SJSA1 (cell line): ENCODE measurements at places on chromosomes 6 and 20.

DNA sequence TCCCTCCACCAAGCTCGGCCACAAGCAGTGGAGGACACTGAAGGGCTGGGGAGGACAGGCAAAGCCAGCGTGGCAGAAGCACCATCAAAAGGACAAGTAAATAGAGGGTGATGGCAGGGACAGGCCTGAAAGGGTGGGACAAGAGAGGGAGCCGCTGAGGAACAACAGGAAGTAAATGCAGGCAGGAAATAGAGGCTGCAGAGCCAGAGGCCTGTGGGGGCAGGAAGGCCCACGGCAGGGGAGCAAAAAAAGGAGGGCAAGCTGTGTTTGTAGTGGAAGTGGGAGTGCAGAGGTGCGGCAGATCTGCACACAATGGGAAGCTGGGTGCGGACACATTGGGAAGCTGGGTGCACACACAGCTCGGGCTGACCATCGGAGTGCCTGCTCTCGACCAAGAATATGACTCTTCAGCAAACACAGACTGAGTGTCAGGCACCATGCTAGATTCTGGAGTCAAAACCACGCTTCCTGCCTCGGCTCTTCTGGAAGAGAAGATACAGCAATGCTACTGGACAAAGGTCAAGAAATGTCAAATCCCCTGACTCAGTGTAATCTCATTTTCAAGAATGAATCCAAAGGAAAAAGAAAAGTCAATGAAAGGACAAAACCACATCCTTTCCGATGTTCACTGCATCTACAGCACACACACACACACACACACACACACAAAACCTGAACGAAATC lies 40.4 kb upstream of the RAB22A start:
- no peak for DNase-seq

DNA sequence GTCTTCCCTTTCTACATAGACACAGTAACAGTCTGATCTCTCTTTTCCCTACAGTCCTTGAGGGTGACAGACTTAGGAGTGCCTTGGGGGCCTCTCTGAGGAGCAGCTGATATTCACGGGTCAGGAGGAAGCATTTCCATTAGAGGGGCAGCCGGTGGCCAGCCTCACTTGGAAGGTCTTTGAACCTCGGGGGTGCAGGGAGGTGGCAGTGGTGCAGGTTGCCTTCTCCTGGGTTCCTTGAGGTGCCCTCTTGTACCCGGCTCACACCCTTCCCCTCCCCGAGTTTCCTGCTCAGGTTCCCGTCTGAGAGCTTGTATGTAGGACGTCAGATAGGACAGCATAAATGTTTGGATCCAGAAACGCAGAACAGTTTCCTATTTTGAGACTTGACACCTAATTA lies 2.5 kb downstream of the RTEL1 start:
- DNase-seq: no peak

- no peak for DNase-seq
These were observed 11.4 kb downstream of the CAPN11 start for GRCh38 chr6:44169886-44170570.

- DNase-seq: no peak
These were observed 27.5 kb upstream of the MARCKS start for GRCh38 chr6:113829696-113830045.

DNA sequence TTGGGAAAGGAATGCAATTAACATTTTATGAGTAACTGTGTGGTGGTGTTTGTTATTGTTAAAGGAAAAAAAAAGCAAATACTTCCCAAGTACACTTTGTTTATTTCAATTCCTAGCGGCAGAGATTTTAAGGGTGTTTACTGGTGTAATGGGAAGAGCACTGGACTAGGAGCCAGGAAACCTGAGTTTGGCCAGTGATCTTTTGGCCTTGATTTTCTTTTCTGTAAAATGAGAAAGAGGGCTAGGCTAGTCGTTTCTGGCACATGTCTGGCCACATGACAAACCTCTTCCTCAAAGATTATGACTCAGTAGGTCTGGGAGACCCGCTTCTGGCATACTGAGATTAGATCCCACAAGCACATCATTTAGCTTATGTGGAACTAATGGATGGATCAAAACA lies 428.1 kb upstream of the NOX3 start:
- peak; percentile 50 for DNase-seq

DNA sequence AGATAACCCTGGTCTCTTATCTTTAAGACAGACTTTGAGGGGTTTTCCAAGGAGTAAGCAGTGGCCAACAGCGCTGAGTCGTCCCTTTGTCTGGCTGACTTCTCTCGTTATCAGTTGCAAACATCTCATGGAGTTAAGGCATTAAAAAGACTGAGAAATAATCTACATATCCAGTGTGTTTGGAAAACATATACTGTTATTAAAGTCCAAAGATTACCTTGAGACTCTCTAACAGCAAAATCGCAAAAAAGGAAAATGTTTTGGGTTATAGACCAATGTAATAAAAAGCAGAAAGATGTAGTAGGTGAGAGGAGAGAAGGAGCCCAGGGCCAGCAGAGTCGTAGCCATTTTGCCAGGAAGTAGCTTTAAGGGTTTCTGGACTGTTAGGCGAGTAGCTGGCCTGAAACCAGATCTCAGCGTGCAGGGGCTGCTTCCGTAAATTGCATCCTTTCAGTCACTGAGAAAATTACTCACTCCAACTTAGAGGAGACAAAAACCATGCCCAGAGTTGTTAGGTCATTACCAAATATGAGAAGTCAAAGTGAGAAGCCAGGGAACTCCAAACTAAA lies 24.6 kb downstream of the MYLK4 start:
- DNase-seq: no peak

DNA sequence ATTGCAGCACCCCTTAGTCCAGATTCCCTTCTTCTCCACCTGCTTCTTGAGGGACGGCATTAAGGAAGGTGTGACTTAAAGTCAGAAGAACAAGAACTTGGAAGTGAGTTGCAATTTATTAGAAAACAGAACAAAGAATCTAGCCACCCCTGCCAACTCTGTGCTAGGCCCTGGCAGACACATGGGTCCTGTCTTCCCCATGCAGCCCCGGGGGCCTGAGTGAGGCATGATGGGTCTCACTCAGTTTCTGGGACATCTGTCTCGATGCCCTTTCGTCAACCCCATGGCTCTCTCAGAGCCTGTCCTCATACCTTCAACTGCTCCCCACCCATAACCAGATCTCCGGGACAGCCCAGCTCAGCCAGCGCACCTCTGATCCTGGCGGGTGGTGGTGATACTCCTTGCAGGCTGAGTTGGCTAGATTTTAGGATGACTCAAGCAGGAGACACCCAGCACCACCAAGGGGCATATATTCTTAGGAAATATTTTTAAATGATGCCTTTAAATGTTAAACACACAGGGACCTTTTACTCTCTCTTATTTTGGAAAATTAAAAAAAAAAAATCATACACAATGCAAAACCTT lies 143.2 kb upstream of the RNF24 start:
- DNase-seq: no peak

- DNase-seq: no peak
These were observed 520.6 kb downstream of the HDGFL1 start for GRCh38 chr6:23089981-23090380.

- DNase-seq: no peak
These were observed 60.7 kb upstream of the TULP4 start for GRCh38 chr6:158251565-158251964.

DNA sequence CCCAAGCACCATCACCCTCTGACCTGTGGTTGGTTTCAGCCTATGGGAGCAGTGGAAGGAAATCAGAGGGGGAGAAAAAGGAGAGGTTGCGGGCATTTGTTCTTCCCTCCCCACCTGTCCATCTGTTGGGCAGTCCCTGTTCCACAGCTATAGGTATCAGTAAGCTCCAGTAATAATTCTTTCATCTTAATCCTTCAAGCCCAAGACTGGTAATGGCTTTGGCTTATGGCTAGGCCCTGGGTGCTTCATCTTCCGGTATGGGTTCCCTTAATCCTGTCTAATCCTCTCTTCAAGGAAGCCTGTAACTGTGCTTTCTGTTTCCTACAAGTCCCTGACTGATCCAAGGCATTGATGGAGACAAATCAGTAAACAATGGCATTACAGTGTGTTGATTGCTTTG lies 42.2 kb upstream of the STK35 start:
- no peak for DNase-seq

- DNase-seq: no peak
These were observed 327.2 kb downstream of the CBLN4 start for GRCh38 chr20:55678126-55678525.

DNA sequence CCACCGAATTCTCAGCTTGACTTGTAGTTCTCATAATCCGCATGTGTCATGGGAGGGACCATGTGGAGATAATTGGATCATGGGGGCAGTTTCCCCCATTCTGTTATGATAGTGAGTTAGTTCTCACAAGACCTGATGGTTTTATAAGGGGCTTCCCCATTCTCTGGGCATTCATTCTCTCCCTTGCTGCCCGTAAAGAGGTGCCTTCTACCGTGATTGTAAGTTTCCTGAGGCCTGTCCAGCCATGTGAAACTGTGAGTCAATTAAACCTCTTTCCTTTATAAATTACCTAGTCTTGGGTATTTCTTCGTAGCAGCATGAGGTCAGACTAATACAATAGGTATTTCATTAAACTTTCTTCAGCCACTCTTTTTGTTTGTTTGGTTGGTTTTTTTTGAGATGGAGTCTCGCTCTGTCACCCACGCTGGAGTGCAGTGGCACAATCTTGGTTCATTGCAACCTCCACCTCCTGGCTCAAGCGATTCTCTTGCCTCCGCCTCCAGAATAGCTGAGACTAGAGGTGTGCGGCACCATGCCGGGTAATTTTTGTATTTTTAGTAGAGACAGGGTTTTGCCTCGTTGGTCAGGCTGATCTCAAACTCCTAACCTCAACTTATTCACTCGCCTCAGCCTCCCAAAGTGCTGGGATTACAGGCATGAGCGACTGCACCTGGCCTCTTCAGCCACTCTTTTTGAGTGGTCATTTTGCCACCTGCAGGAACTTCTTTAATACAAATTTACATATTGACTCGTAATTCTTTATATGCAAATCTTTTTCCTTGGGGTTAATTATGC lies 36.3 kb downstream of the GSTA2 start:
- DNase-seq: no peak

DNA sequence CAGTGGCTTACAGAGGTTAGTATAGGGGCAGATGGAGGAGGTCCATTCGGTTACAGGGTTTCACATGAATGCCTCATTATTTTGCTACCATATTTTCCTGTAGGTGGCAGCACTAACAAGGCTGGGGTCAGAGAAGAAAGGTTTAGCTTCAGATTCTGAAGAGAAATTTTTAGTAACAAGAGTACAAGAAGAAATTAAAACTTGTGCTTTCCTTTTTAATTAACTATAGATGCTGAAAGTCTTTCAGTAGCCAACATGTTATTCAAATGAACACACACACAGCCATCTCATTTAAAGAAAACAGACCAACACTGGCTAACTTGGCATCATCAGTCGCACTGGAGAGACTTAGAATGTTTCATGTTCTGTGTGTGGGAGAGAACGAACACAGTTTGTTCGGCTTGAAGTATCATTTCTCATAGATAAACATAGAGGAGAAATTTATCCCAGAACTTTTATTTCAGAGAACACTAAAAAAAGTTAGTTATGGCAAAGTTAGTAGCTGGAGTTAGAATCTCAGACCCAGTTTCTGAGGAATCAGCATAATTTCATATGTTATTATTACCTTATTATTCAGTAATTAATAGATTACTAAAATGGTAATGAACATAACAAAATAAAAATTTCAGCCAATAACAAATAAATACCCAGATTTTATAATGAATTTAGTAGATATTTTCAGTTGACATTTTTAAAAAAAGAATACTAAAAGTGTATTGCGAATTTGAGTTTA lies 314.0 kb upstream of the RSPO3 start:
- no peak for DNase-seq

DNA sequence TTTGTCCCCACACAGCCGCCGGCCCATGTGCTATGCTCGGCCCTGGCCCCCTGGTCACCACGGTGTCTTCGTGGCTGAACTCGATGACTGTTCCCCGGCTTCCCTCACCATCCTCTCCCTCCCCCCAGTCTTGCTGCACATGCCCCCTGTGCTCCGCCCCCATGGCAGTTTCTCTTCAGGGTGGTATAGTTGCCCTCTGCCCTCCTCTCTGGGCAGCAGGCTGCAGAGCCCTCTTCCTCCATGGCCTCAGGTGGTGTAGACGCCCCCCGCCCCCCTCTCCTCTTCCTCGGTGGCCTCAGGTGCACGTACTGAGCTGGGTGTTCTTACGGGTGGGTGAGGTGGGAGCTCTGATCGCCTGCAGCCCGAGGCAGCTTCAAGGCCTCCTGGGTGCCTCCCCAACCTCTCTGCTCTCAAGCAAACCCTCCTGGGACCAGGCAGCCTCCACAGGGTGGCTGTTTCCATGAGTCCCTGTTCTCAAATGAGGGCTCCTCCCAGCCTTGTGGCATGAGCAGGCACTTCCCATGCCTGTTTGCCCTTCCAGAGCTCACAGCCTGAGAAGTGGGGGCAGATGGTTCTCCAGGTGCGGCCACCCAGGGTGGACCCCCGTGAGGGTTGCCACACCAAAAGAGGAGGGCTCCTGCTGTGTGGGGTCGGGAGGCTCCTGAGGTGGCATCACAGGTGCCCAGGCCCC lies 24.8 kb downstream of the COL20A1 start:
- DNase-seq: no peak

- DNase-seq: no peak
These were observed 44.0 kb upstream of the SMOC2 start for GRCh38 chr6:168397012-168397411.

DNA sequence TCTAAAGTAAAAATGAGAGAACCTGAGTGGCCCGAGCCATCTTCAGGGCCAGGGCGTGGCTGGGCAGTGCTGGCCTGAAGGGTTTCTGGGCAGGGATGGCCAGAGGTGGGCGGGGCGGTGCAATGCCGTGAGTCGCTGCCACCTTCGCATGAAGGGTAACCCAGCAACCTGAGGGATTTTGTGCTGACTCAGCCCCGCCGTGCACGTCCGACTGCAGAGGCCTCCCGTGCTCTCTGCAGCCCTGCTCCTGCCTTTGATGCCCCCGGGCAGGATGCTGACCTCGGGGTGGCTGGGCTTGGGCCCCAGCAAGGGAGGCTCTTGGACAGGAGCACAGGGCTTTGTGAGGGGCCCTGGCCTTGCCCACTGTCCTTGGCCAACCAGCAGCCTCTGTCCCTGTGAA lies 81.7 kb upstream of the GATA5 start:
- DNase-seq: no peak

GRCh38 chr6:4908062-4908461 lies 95.8 kb downstream of the RPP40 start:
- no peak for DNase-seq

DNA sequence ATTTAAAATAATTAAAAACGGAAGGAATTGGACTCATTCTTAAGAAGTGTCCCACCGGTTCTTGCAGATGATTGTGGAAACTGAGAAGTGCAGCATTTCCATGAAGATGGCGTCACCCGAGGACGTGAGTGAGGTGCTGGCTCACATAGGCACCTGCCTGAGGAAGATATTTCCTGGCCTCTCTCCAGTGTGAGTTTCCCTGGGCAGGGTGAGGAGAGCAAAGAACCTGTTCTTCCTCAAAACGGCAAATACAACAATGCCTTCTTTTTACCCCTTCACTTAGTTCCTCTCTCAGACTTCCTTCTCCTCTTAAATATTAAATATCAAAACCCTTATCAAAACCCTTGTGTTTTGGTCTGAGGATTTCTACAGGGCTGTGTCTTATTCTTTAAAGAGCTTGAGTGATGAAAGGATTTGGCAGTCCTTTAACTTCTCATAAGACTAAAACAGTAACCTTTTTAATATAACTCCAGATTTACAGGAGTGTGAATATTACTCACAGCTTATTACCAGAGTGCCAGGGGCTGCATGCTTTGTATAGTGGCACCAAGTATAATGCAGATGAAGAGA lies 156.3 kb downstream of the CARMIL1 start:
- no peak for DNase-seq
